T-cell (primary cell): ENCODE measurements at places on chromosomes 13 and 19.

DNA sequence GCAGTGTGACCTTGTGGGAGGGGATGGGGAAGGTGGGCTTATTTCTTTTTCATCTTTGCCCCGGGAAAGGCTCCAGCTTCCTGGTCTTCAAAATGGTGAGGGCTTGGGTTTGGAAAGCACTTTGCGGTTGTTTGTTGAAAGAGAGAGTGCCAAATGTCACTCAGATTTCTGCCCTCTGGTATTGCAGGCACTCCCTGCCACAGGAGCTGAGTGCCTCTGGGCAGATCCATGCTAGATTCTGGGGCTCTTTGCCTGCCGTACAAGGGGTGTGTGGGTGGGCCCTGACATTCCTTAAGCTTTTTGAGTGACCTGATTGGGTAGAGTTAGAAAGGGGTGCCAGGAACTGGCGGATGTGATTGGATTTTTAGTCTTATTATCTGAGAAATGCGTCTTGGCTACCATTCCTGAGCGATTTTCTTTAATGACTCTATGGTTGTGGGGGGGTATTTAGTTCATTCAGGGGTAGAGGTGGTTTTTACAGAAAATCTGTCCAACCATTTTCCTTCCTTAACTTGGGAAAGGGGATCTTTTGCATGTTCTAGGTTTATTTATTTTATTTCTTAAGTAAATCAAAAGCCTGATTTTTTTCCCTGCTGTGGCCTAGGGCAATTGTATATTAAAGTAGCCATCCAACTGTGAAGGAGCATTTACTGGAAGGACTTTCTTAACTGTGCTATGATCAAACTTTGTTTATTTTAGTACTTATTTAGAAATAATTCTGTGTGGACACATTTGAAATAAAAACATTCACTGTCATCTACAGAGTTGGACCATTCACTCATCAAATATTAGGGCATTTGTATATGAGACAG, 3.2 kb downstream of the ARHGAP35 start:
- DNase-seq, result no peak

GRCh38 chr13:67880916-67881315, 650.8 kb upstream of the PCDH9 start:
- no peak for DNase-seq

GRCh38 chr19:50749490-50749889, 20.8 kb upstream of the GPR32 start:
- no peak for DNase-seq

DNA sequence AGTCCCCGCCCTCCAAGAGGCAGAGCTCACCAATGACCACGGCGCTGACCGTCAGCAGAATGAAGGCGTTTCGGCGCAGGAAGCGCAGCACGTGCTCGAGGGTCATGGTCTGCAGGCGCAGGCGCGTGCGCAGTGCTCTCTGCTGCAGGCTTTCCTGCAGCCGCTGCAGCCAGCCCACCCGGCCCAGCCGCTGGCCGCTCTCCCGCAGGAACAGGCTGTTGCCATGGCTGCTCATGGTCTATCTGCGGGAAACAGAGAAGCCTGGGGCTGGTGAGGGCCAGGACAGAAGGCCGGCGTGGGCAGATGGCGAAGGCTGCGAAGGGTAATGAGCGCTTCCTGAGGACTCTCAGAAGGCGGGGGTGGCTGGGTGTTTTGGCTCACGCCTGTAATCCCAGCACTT, 7.0 kb downstream of the SLC1A6 start:
- DNase-seq, result no peak

DNA sequence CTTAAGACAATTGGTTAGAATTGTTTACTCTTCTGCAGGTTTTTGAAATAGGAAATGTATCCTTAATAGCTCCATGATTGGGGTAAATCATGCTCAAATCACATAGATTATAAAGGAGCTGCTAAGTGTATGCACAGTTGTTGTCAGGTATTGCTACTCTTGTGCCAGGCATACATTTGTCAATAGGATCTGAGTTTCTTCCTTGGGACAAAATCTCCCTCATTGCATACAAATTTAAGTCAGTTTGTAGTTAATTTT, 109.3 kb upstream of the MLNR start:
- no peak for DNase-seq
